CD4-positive, alpha-beta T cell (primary cell): ENCODE measurements at places on chromosomes 3 and 15. TPM values are rescaled to one million over a fixed set of nuclear protein-coding genes. Genes with fewer than 3 reads are reported as not detected.

- no peak for DNase-seq
These were observed 68.9 kb upstream of the NR2F2 start for GRCh38 chr15:96261575-96262034.

DNA sequence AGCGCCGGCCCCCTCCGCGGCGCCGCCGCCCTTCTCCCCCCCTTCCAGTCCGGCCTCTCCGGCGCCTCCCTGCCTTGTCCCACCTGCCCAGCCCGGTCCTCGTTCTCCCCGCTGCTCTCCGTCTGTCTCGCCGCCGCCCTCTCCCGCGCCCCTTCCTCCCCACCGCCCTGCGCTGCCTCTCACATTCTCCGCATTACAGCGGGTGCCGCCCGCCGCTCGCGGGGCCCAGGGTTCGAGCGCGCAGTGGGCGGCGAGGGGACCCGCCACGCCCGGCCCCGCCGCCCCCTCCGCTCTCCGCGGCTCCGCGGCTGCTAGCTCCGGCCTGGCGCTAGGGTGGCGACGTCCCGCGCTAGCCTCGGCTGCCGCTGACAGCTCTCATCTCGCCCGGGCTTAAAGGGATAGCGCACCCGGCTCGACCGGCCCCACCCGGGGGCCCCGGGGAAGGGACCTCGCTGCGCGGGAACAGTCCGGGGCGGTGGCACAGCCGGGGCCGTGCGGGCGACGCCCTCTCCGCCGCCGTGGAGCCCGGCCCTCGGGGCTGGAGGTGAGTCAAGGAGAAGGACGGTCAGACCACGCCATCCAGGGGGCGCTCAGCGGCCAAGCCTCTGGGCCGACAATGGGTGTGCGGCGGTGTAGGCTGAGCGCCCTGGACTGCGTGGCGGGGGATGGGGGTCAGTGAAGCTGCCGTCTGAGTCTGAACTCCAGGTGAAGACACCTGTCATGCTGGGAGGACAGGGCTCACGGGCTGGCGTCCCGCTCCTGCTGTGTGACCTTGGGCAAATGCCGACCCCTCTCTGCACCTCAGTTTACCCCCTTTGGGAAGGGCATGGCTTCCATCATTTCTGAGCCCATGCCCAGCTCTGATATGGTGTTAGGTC lies 187.4 kb upstream of the LINGO1 start:
- no peak for DNase-seq

GRCh38 chr3:72331076-72331475 lies 517.2 kb downstream of the SHQ1 start:
- DNase-seq, result no peak

Gene SEMA5B
- not detected for total RNA-seq

Gene OR5K4
- not detected for total RNA-seq

Gene SCAMP5
- 5.7 TPM for total RNA-seq
